ENCODE measurements at places on chromosomes 6 and 20.

DNA sequence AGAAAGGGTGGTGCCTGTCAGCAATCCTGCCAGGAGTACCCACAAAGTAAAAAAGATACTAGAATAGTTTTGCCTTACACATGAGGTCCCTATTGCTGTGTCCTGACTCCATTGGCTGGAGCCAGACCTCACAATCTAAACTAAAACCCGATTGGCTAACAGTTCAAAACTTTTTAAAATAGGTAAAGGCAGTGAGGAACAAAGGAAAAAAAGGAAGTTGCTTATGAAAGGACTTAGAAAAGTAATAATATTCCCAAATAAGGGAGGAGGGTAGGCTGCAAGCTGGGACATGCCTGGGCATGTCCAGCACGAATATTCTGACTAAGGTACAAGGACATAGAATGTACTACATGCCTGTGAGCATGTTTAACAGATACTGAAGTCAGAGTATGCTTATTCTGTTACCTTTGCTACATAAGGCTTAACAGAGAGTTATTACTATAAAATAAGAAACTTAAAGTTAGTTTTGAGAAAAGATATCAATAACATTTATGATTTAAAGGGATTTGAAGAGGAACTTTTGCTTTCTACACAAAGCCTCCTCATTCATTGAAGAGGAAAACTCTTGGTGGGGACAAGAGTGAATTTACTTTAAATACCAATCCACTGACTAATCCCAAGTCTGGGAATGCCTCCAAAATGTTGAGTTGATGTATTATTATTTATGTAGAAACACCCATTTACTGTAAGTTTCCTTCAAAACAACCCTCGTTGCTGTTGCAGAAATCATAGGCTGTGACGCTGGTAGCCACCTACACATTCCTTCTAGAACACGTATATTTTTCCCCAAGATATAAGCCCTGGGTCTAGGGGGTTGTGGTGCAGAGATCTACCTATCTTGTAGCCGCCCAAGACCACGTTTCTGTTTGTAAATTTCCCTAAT, 8.2 kb upstream of the MTHFD1L start:
- DNase-seq, result no peak

DNA sequence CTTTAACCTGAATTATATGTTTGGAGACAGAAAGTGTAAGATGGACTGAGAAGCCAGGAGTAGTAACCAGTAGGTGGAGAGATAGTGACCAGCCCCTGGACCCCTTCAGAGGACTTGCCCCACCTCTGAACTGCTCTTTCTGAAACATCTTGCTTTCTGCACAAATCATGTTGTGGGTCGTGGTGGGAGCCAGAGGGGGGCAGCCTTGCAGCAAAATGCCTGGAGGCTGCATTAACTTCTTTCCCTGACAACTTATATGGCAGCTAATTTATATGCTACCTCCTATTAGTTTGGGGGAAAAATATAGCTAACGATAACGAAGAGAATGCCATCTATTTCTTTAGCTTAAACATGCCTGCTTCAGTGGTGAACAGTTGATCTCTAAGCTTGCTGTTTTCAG, 859.8 kb downstream of the MAFB start:
- no peak for DNase-seq

- no peak for DNase-seq
Measured at GRCh38 chr6:44302856-44303255, 10.3 kb downstream of the AARS2 start.

DNA sequence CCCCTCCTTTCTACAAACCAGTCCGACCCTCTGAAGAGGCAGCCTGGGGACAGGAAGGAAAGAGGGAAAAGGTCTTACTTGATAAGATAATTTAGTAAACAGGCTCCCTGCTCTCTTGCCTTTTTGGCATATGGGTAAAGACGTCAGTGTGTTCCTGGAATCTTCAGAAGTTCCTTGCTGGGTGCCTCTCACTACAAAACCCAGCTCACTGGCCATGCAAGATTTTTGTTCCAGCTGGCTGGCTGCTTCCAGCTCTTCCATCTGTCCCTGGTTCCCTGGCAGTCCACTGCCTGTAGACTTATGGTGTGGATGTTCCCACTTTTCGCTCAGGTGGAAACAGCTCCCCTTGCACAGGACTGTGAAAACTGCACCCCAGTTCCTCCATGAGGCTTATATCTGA, 57.4 kb downstream of the MOCS1 start:
- no peak for DNase-seq

GRCh38 chr6:129516787-129517186, 193.2 kb downstream of the ARHGAP18 start:
- DNase-seq, result no peak
